ENCODE measurements at places on chromosomes 7 and 10.

- DNase-seq, result no peak
These were observed 11.1 kb downstream of the PRLHR start for GRCh38 chr10:118584181-118584954.

GRCh38 chr7:132376361-132377013, 199.8 kb downstream of the PLXNA4 start:
- DNase-seq, result no peak

DNA sequence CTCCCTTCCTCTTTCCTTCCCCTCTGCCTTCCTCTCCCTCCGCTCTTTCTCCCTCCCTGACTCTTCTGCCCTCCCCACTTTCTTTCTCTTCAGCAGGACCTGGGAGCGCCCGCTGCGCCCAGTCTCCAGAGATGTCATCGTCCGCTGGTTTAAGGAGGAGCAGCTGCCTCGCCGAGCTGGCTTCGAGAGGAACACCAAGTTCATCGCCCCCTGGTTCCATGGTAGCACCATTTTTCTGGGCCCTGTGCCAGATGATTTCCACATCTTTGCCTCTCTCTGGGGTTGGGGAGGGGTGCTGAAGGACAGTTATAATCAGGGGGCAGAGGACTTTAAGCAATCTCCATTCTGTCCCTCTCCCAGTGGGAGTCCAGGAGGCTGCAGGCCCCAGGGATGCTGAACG, 71.6 kb downstream of the SH2D4B start:
- DNase-seq, result no peak

GRCh38 chr10:5433182-5433581, 20.8 kb downstream of the NET1 start:
- DNase-seq, result no peak

- DNase-seq, result no peak
These were observed 153.6 kb upstream of the CTTNBP2 start for GRCh38 chr7:118026791-118027190.

GRCh38 chr10:119101366-119102098, 2.4 kb upstream of the DENND10 start:
- no peak for DNase-seq

DNA sequence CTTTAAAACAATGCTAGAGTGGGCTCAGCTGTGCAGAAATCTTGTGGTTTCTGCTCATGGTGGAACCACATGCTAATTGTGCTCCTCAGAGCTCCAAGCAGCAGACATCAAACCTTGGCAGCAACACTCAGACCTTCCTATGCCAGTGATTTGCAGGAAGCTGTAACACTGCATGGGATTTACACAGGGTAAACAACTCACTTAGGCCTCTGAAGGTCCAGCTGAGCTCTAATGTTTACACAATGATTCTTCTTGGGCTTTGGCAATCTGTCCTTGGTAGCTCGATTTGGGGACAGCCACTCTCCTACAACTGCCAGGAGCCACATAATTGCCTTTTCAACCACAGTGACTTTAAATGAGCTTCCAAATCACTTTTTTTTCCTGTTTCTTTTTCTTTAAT, 97.7 kb upstream of the PDLIM1 start:
- DNase-seq, result no peak

DNA sequence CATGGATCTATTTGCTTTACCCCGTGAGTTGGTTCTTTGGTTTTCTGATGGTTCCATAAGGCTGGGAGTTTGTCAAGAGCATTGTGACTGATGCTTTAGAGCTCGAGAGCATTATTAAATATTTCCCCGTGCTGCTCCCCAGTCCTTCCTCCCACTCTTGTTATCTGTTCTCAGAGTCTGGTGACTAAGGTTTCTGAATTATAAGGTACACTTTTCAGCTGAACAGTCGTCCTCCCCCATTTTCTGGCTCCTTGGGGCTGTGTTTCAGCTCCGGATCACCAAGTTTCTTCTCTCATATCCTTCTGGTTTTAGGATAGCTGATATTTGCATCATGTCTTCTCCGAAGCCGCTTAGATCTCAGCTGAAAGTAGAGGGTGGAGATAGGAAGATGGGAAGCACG, 57.8 kb upstream of the CACNB2 start:
- DNase-seq, result no peak

- peak; percentile 81 for DNase-seq
These were observed 117.2 kb upstream of the KLF6 start for GRCh38 chr10:3902054-3902808.

DNA sequence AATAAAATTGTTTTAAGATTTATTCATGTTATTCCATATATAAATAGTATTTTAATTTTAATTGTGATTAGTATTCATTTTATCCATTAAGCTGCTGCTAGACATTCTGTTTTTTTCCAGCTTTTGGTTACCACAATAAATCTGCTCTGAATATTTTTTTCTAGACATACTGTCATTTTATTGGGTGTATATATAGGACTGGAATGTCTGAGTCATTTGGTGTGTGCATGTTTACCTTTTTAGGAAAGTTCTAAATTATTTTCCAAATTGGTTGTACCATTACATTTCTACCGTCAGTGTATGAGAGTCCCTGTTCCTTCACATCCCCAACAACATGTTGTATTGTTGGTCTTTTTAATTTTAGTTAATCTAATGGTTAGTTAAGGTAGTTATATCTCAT, 1138.1 kb downstream of the REEP3 start:
- DNase-seq, result no peak

GRCh38 chr7:12107841-12108254, 103.2 kb upstream of the TMEM106B start:
- DNase-seq, result no peak

- no peak for DNase-seq
These were observed 8.4 kb upstream of the LYZL2 start for GRCh38 chr10:30637881-30638467.

DNA sequence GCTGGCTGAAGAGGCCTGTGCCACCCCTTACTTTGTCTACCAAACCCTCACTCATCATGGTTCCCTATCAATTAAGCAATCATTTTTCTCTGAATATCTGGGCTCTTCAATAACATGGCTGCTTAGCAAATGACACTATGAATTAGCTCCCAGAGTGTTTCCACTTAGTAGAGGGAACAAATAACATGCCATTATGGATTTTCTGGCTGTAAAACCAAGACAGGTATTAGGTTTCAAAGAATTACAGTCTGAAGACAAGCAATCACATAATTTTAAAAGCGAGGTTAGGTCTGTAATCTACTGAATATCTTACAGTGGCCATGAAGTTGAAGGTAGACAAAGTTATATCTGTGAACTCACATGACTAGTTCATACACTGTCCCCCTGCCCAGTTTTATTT, 220.8 kb upstream of the PHYHIPL start:
- DNase-seq, result no peak

DNA sequence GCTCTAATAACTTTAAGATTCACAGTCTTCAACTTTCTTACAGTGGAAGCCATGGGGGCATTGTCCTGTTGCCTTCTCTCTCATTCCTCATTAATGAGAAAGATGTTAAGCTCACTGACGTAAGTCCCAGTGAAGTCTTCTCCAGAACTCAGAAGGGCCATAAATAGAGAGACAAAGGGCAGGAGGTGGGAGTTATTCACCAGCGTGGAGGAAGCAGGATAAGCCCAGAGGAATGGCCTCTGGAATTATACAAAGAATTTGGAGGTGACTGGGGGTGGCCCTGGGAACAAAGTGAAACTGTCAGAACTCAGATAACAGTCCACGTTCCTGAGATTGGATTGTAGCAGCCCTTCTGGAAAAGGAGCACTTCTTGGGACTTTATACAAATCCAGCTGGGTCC, 52.4 kb downstream of the SORBS1 start:
- no peak for DNase-seq

GRCh38 chr7:44057849-44058758, 7.3 kb downstream of the PGAM2 start:
- DNase-seq, result peak; percentile 52

DNA sequence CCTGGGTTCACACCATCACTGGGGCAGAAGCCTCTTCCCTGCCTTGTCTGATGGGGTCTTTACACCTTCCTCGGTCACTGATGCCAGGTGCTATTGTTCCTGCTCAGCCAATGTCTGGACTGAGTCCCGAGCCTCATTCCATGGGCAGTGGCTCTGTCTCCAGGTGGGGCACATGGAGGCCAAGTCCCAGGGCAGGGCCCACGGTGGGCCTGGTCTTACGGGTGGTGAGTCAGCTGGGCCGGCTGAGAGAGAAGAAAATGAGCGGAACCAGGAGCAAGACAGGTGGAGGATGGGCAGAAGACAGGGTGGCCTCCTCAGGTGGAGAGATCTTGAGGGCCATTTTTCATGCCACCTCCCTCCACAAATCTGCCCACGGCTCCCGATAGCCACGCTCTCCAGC, 131.7 kb upstream of the FAM20C start:
- DNase-seq, result no peak

DNA sequence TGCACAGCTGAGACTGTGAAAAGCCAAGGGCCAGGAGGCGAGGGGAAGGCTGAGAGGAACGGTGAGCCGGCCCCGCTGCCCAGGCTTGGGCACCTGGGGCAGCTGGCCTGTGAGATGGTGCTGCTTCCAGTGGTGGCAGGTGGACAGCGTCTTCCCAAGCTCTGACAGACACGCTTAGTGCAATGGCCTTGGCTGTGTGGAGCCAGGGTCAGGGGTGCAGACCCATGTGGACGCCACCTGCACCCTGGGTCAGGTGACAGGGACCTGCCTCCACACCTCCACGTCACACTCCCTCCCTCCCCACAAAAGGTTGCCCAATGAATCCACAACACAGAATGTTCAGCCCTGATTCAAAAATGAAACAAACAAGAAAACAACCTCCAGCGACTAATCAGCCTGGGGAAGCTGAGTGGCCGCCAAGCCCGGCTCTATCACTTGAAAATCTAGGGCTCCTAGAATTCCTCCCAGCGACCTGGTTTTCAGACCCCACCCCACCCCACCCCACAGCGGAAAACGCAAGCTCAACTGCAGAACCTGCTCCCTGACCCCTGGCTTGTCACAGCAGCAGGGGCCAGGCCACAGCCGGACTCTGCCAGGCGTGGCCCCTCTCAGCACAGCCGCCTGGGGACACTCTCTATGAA, 54.3 kb downstream of the PRKAG2 start:
- DNase-seq, result no peak

DNA sequence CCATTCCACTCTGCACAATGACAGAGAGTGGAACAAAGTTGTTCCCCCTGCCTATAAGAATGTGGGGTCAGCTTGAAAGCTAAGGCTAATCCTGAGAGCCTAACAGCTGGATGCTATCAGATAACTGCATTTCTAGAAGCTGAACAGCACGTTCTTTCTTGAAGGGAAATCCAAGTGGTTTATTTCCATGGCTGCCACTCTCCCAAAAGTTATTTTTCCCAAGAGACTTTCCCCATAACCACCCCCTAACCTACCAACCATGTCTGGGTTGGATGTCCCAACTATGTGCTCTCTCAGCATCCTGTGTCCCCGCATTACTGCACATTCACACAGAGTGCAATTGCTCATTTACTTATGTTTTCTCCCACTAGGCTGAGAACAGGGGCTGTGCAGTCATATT, 140.7 kb upstream of the ANKRD1 start:
- no peak for DNase-seq

GRCh38 chr10:78981257-78981969, 87.4 kb upstream of the ZMIZ1 start:
- peak; percentile 68 for DNase-seq

- DNase-seq, result no peak
These were observed 188.6 kb upstream of the LRRTM3 start for GRCh38 chr10:66737241-66737640.

DNA sequence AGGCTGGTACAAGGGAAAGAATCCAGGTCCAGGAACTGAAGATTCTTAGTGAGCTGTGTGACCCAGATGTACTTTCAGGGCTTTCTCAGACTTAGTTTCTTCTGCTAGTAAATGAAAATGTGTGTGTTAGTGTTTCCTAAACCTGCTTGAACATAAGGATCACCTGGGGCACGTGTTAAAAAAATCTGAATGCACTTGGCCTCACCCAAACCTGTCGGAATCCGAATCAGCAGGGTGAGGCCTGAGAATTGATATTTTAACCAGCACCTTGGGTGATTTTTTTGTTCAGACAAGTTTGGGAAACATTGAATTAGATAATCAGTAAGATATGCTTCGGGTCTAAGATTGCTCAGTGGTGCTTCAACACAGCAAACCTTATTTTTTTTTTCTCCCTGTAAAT, 59.7 kb downstream of the ZNF365 start:
- DNase-seq, result no peak

- no peak for DNase-seq
These were observed 20.8 kb upstream of the OR6B1 start for GRCh38 chr7:143979359-143979758.

DNA sequence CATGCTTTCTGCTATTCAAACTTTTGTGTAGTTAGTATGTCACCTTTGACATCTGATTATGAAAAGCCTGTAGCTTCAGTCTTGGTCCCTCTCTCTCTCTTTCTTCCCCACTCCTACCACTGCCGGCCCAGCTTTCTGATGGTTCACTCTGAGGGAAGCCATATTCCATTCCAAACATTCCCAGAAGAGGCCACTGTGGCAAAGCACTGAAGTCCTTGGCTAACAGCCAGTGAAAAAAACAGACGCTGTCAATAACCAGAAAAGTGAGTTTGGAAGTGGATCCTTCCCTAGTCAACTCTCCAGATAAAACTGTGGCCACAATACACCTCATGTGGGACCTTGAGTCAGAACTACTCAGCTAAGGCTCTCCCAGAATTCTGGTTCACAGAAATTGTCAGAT, 950.7 kb upstream of the PHF14 start:
- no peak for DNase-seq

- DNase-seq, result no peak
These were observed 1.8 kb upstream of the ATG9B start for GRCh38 chr7:151025924-151026671.

DNA sequence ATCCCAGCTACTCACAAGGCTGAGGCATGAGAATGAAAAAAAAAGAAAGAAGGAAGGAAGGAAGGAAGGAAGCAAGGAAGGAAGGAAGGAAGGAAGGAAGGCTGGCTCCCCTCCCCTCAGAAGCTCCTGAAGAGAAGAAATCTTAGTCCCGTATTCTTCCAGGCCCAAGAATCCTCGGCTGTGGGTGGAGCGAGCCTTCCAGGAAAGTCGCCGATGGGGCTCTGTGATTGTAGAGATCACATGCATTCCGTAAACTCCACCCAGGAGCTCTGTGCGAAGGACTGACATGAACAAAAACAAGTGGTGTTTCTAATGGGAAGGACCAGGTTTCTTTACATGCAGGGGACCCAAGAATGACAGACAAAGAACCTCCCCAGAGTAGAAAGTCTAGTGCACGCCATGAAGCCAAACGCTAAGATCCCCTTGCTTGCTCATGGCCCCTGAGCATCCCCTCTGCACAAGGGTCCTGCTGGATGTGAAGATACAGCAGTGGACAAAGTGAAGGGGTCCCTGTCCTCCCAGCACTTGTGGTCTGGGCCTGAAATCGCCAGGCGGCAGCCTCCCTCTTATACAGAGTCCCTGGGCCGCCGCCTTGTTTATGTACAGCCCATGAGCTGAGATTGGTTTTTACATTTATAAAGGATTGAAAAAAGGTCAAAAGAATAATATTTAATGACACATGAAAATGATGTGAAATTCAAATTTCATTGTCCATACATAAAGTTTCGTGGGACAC, 25.2 kb downstream of the CNPY1 start:
- DNase-seq, result no peak

- peak; percentile 89 for DNase-seq
These were observed at the start of gene FZD8 for GRCh38 chr10:35642035-35642792. Gene FZD8 (minus strand): TSS chr10:35642296. CDS start chr10:35641429, 867 bp downstream.
